Fibroblast of the aortic adventitia (primary cell): ENCODE measurements at places on chromosomes 4 and X.

DNA sequence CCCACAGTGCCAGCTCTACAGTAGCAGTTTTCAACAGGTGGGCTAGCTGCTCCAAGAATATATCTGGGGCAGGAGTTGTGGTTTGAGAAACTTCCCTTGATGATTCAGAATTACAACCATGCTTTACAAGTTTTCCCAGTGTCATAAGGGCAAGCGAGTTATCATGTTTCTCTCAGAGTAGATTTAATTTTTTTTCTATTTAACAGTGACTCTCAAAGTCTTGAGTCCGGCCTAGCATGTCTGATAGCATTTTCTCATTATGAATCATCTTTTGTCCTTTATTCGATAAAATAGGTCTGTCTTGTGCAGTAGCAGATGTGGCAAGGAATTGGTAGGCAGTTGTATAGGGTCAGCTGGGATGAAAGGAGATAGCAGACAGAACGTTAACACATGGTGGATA lies 62.2 kb upstream of the SPANXD start:
- DNase-seq: no peak

- DNase-seq: peak; percentile 68
Measured at GRCh38 chr4:2591189-2591588, 54.7 kb downstream of the FAM193A start.

GRCh38 chr4:127268367-127268766 lies 364.4 kb upstream of the INTU start:
- DNase-seq: no peak

- no peak for DNase-seq
Measured at GRCh38 chr4:190018201-190018920, 8.7 kb downstream of the FRG2 start.

GRCh38 chr4:123786163-123786915 lies 389.7 kb downstream of the SPRY1 start:
- DNase-seq: no peak

- DNase-seq: no peak
Measured at GRCh38 chrX:6134255-6134654, 94.4 kb downstream of the NLGN4X start.

DNA sequence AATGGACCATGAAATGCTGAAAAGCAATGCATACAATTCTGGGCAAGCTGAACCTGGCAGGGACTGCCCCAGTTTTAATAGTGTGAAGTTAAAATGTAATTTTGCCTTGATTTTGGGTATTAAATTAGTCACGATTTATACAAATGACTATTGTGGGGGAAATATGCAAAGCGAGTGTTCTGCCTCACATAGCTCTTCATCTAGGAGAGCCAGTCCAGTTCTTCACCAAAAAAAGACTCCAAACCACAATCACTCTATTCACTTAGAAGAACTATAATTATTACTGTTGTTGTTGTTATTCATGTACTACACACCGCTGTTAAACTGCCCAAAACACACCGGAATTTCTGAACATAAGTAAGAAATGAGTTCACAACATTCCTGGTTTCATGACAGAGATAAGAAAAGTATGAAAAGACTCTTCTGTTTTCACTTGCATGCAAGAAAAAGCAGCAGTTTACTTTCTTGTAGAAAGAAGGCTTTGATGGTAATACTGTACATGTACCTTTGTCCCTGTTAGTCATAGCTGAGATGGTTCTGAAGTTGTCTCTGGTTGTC lies 101.9 kb downstream of the QRFPR start:
- DNase-seq: peak; percentile 55

DNA sequence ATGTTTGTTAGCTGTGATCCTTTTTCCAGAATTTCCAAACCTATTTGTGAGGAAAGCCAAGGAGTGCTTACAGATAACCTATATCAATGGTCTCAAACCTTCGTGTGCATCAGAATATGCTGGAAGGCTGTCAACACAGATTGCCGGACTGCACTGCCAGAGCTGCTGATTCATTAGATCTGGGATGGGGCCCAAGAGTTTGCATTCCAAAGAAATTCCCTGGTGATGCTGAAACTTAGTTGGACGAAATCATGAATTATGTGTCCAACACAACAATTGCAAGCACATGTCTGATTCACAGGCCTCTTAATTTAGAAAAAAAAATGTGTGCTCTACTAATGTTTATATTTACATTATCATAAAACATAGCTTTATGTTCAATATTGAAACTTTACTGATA lies 544.0 kb upstream of the AMOT start:
- peak; percentile 91 for DNase-seq

DNA sequence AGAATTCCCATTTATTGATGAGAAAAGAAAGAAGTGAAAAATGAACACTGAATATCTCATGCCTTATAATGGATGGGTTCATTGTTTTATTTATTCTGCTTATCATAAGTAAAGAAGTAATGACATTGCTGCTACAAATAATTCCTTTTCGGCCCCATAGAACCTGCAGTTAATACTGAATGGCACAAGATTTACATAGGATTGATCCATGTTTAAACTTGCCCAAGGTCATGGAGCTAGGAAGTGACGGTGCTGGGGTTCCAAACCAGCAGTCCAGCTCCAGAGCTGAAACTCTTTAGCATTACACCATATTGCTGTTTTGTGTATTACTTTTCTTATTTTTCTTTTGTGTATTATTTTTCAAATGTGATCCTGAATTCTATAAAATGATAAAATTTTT lies 30.2 kb upstream of the PRSS48 start:
- no peak for DNase-seq

DNA sequence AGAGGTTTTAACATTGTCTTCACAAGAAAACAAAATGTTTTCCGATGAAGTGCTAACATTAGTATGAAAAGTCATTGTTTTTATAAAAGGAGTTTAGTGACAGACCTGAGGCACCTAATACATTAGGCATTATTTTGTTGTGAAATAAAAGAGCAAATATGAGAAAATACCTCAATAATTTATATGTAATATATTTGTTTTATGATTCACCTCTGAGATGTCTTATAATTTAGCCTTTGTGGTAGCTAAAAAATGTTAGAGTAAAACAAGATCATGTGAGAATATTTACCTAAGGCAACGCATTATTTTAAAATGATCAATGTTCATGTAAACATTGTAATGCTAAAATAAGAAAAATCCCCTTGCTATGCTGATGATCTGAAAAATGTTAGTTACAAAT lies 100.9 kb upstream of the WDFY3 start:
- no peak for DNase-seq

DNA sequence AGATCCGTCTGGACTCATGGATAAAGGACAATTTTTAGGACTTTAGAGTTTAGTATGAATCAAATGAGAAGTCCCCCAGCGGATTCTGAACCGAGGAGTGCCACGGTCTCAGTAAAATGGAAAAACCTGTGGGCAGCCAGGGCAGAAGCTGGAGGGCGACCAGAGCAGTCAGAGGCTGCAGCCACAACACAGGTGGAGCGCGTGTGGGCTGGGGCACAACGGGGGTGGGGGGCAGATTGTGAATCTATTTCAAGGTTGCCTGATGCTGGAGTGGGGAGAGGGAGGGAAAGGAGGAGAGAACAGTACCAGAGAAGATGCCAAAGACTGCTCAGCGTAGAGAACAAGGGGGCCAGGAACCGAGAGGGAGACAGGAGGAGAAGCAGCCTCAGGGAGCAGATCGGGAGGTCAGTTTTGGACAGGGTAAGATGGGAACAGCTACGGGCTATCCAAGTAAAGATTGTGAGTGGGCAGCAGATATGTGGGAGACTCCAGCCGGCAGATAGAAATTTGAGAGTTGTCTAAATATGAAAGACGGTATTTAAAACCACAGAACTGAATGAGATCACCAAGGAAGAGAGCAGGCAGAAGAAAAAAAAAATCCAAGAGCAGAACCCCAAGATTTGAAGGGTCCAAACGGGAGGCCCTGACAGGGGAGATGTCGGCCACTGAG lies 9.5 kb downstream of the FAT1 start:
- DNase-seq: no peak

DNA sequence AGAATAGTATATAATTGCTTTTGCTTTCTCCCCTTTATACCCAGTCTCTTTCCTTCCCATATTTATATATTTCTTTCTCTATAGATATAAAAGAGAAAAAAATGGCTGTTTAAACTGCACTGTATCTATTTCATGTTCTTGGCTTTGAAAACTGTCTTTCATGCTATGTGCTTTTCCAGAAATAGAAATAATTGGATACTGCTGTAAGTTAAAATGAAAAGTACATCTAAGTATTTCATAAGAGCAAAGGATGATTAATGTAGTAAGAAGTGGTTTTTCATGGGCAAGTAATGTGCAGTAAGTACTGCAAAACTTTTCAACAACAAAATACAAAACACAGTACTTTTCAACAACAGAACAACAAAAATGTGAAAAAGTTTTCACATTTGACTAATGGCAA lies 237.9 kb downstream of the SNCA start:
- no peak for DNase-seq

DNA sequence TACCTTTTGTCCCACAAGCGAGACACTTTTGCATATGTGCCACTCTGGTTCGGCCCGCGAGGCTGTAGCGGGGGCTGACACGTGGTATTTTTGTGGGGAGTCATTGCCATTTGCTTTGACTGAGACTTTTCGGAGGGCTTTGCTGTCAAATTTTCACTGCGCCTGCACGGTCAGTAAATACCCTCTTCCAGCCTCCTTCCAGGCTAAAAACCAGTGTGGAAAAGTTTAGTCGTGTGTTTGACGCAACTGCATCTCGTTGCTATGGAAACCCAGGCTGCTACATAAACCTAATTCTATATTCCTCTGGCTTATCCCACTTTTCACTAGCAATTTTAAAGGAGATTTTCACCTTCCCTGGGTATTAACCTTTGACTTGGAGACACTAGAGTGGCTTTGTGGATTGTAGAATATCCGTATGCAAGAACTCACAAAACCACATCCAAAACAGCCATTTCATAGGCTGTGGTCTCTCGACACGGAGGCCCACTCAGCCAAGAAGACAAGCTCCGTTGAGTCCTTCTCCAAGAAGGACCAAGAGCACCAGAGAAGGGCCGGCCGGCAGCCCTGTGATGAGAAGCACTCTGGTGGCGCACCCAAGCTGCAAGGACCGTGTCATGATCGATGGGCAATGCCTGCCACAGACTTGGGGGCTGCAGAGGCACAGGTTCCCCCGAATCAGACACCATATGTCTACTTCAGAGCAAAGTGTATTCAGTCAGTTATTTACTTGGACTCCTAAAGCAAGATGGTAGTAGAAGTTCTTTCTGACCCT lies 38.4 kb upstream of the ENPP6 start:
- DNase-seq: no peak

DNA sequence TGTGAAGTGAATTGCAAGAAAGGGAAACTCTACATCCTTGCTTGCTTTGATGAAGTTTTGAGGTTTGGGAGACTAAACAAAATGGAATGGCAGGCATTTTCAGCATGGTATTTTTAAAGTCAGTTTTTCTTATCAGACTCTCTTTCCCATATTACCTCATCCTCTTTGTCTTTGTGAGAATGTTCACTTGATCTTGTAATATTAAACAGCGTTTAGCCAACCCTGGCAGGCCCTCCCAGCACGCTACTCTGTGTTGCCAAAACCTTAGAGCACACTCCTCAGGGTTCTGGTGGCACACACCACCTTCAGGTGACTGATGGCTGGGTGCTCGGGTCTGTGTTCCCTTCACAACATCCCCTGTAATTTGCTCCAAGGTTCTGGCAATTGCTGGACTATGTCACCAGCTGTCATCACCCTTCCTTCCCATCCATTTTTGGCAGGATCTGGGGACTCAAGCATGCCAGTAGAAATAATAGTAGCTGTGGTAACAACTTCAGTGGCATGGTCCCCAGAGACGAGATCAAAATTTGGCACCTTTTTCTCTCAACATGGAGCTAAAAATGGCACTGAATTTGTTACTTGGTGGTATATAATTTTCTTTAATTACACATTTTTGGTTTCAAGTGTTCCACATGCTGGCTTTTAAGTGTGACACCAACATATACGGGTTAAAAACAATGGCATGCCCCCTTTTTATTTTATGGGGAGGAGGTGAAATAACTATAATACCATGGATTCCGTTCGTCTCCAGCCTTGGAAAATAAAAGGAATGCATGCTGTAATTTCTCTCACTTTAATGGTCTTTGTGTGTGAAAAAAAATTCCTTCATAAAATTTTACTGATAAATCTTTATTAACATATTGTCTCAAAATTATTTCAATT lies 273.1 kb downstream of the DCTD start:
- DNase-seq: peak; percentile 86

GRCh38 chrX:45788941-45789348 lies 588.3 kb upstream of the DIPK2B start:
- DNase-seq: peak; percentile 55

DNA sequence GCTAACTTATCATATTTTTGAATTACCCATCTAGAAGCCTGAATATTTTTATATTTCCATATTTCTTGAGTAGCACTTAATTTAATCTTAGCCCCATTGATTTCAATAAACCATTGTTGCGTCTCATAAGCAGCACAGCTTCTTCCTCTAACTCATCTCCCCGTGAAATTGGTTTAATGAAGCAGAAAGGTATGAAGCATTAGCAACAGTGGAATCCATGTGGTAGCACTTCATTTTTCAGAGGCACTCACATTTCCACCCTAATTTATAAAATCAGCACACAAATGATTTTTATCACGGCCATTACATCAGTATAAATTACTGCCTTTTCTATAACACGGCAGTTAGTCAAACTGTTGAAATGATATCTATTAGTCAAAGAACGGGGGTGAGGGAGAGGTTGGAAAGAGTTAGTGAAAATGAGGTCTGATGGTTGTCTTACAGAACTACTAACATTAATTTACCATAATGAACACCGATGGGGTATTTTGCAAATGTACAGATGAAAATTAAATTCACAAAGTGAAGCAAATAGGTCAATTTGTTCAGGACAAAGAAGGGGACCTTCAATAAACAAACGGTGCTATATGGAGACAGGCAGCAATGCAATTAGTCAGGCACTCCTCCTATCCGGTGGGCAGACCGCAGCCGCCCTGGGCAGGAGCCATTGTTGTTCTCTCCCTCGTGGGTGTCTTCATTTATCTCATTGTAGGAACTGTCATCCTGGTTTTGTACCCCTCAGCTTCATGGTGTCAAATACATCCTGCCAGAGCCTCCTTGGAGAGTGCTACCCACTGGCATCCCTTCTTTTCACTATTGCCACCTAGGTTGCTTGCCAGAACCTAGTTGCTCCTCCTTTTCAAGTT lies 205.7 kb downstream of the SOX3 start:
- no peak for DNase-seq

DNA sequence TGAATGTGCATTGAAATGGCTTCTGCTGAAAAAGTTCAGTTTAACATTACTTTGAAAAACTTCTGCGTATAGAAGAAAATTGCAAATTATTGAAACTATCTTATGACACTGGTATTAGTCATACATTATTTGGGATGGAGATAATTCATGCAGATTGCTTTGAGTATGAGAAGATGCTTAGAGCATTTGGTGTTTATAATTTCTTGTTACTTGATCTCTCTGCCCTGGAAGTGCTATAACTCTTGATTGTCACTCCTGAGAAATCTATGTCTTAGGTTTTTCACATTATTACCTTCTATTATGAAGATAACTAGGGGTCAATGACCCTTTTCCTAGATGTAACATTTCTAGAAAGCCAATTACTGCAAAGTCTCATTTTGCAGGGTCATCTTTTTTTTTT lies 36.4 kb downstream of the TMEM131L start:
- no peak for DNase-seq

- peak; percentile 80 for DNase-seq
Measured at GRCh38 chr4:10403633-10404445, 53.4 kb downstream of the ZNF518B start.

- no peak for DNase-seq
Measured at GRCh38 chr4:90994851-90995574, 867.8 kb downstream of the CCSER1 start.

GRCh38 chr4:8647626-8648025 lies 55.1 kb downstream of the CPZ start:
- DNase-seq: no peak
